ENCODE measurements at places on chromosomes 1 and 21.
A peak's percentile ranks its signal among the peaks of the same experiment; 100 is the strongest.

GRCh38 chr1:91161749-91162148 lies 139.9 kb upstream of the ZNF644 start:
- DNase-seq = no peak

- DNase-seq = peak; percentile 7
These were observed 47.9 kb upstream of the NBL1 start for GRCh38 chr1:19596065-19596713.

DNA sequence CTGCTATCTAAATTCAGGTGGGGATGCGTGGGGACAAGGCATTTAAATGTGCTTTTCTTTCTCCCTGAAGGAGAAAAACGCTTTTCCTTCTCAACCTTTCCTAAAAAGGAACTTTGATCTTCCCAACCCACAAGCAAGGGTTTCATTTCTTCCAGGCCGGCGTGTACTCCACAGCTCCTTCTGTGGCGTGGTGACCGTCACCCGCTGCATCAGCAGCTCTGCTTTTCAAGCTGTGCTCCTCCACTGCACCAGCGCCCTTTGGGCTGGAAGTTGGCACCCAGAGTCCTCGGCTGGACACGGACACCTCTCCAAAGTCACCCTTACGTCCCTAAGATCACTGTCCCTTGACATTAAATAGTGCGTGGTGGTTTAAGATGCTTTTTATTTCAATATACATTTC lies 54.3 kb downstream of the PEX14 start:
- no peak for DNase-seq

DNA sequence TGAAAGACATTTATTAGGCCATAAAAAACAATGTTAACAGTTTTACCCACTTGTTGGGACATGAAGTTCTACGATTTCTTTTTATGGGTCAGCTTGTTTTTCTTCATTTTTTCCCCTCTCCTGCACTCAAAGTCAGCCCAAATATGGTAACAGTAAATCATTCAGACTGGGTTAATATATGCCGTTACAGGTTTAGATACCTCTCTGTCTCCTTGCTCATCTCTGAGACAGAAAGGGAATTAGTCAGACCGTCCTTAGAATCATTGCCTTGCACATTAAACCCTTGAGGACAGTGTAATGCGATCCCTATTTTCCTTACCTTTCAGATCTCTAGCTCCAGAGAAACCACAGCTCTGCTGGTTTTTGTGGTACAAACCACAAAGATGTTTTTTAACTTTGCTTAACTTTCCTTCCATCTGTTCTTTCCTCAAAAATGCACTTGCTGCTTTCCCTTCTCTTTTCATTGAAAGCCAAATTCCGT lies 613.3 kb downstream of the PLPP3 start:
- DNase-seq = no peak

DNA sequence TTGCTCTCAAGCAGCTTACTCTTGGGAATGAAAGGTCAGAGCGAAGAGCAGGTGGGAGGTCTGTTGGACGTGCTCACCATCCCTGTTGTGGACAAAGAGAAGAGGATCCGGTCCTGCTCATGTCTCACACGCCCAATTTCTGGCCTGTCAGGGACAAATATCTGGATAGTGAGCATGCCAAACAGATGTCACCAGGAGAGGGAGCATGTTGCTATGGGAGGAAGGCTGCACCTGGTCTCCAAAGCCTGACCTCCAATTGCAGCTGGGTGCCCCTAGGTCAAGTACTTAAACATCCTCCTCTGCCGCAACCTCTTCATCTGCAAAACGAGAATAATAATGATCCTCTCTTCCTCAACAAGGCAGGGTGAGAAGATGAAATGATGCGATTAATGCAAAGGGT lies 53.4 kb downstream of the DMRTA2 start:
- DNase-seq = no peak
